ENCODE measurements at places on chromosomes 16 and 17.

DNA sequence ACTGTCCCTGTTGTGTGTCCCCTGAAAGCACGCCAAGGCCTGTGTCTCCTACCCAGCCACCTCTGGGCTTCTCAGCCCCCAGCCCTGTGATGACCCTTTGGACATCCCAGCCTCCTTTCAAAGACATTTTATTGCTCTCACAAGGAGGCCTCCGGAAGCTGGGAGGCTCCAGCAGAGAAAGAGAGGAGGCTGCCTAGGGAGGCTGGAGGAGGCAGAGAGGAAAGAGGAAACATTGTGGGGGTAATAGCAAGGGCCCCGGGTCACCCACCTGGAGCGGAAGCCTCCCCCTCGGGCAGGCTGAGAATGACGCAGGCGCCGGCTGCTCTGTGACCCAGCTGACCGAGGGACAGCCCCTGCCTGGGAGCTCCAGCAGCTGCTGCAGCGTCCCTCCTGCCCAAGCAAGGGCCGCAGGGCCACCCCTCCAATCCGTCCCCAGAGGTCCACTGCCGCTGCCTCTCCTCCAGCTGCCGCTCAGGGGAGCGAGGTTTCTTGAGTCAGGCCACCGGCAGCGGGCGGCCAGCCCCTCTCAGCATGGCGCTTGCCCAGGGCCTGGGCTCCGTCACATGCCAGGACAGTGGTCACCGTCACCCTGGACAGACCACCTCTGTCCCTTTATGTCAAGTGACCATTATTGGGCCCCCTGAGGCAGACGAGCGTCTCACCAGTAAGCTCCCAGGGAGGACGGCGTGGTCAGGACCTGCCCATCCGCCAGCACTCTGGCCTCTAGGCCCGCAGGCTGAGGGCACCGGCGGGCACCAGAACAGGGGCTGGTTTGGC lies 29.3 kb downstream of the ACTG1 start:
- DNase-seq: no peak

DNA sequence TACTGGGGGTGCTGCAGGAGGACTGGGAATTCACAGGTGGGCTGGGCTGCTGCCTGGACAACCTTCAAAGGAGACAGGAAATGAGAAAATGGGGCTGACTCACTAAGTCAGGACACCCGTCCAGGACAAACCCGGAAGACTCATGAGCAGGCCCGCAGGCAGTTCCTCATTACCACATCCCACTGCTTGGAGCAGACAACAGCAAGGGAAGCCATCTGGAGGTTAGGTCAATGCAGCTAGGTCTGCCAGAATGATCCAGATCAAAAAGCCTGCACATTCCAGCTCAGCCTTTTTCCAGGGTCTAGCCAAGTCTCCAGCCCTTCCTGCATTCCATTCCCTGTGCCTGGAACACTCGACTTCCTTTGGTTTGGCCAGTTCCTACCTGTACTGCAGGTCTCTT lies 536.5 kb upstream of the CDH11 start:
- no peak for DNase-seq

DNA sequence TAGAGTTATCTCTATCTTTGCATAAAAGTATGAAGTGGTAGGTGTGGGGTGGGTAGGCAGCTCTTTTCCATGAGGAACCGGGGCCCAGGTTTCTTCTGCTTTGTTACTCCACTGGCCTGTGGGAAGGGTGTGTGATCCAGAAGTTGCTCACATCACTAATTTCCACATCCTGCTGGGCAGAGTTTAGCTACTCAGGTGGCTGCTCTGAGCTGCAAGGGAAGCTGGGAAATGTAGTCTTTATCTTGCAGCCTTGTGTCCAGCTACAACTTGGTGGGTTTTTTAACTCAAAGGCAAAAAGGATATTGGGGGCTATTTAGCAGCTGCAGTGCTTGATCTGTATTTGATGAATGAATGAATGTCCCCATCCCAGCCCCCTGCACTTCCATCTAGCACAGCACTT lies 335.3 kb downstream of the SNX29 start:
- no peak for DNase-seq

DNA sequence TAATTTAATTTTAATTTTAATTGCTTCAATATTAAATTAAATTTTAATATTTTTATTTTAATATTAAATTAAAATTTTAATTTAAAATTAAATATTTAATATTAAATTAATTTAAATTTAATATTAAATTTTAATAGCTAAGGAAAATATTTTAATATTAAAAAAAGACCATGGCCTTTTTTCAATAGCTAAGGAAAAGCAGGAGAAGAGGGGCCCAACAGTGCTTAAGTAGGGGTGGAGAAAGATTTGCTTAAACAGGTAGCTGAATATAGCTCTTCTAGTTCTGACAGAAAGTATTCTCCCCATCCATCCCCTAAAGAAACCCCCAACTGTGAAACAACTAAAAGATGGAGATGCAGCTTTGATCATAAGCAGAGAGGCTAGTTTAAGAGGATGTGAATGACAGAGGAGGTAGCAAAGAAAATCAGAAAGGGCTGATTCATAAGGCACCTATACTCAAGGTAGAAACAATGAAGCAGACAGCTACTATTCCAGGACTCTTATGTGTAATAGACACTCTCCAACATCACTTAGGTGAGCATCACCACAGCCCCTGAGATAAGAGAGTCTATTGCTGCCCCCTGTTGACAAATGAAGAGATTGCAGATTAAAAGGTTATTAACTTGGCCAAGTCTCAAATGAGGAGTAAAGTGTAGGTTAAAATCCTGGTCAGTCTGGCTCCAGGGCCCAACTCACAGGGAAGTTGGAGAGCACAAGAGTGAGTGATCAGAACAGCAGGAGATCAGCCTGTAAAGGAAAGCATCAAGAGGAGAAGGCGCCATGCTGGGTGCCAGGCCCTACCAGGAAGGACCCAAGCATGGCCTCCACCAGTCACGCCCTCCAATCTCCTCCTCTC lies 7.8 kb upstream of the RNASEK start:
- DNase-seq: no peak

GRCh38 chr17:79042421-79043190 lies 18.6 kb downstream of the C1QTNF1 start:
- DNase-seq: no peak

DNA sequence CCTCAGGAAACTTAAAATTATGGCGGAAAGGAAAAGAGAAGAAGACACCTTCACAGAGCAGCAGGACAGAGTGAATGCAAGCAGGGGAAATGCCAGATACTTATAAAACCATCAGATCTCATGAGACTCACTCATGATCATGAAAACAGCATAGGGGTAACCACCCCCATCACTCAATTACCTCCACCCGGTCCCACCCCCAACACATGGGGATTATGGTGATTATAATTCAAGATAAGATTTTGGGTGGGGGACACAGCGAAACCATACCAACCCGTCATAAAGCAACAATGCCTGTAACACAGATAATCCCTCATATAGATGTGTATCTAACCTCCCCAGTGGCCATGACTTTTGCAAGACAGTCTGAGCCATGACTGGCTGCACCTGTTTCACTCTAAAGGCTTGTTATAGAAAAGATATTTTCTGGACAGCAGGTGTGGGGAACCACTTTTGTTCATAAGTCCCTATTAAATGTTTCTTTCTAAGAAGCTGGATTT lies 7.0 kb upstream of the GSDMA start:
- no peak for DNase-seq

DNA sequence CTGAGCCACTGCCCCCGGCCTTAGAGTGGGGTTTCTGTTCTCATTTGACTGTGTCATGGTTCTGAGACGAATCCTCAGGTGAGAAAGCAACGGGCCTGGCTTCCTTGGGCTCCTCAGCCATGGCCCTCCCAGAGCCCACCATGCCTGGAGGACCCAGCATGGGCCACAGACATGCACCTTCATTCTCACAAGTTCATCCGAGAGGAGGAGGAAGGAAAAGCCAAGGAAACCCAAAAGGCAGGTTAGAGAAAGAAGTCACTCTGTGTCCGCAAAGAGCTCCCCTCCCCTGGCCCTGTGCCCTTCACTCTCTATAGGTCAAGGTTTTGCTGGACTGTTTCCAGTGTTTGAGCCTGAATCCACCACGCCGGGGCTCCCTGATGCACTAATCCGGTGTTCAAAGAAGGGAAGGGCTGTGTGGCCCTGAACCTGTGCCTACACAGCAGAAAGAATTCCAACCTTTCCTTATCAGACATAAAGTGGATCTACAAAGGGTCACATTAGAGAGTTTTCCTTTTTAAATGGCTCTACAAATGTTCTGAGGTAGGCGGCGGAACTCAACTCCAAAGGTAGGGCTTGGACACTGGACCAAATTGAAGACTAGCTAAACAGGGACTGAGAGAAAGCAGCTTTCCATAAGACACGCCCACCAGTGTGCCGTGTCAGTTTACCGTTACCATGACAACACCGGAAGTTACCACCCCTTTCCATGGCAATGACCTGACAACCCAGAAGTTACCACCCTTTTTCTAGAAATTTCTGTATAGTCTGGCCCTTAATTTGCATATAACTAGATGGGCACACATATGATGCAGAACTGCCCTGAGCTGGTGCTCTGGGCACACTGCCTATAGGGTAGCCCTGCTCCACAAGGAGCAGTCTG lies 15.9 kb upstream of the PECAM1 start:
- DNase-seq: no peak

DNA sequence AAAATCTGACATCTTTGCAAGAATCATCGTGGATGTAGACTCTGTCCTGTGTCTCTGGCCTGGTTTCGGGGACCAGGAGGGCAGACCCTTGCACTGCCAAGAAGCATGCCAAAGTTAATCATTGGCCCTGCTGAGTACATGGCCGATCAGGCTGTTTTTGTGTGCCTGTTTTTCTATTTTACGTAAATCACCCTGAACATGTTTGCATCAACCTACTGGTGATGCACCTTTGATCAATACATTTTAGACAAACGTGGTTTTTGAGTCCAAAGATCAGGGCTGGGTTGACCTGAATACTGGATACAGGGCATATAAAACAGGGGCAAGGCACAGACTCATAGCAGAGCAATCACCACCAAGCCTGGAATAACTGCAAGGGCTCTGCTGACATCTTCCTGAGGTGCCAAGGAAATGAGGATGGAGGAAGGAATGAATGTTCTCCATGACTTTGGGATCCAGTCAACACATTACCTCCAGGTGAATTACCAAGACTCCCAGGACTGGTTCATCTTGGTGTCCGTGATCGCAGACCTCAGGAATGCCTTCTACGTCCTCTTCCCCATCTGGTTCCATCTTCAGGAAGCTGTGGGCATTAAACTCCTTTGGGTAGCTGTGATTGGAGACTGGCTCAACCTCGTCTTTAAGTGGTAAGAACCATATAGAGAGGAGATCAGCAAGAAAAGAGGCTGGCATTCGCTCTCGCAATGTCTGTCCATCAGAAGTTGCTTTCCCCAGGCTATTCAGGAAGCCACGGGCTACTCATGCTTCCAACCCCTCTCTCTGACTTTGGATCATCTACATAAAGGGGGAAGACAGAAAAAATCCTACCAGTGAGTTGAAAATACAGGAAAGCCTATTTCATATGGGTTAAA lies at the start of gene G6PC1:
G6PC1 (plus strand) TSS at position 340 of the 872 bp plus-strand sequence; CDS start at position 418, 78 bp downstream.
- DNase-seq: no peak

DNA sequence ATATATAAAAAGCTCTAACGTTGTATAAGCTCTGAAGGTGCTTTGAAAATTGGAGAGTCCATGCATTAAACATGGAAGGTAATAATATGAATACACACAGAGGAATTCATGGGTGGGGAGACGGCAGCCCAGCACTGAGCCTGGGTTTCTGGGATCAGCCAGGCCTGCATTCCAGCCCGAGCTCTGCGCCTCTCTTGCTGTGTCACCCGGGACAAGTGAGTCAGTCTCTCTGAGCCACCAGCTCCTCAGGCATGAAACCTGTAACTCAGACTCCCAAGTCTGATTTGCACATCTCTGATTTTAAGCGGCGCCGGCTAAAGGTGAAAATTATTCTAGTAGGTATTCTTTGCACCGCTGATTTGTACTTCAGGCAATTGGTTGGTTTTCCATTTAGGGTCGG lies 238.8 kb downstream of the MRTFB start:
- DNase-seq: no peak

DNA sequence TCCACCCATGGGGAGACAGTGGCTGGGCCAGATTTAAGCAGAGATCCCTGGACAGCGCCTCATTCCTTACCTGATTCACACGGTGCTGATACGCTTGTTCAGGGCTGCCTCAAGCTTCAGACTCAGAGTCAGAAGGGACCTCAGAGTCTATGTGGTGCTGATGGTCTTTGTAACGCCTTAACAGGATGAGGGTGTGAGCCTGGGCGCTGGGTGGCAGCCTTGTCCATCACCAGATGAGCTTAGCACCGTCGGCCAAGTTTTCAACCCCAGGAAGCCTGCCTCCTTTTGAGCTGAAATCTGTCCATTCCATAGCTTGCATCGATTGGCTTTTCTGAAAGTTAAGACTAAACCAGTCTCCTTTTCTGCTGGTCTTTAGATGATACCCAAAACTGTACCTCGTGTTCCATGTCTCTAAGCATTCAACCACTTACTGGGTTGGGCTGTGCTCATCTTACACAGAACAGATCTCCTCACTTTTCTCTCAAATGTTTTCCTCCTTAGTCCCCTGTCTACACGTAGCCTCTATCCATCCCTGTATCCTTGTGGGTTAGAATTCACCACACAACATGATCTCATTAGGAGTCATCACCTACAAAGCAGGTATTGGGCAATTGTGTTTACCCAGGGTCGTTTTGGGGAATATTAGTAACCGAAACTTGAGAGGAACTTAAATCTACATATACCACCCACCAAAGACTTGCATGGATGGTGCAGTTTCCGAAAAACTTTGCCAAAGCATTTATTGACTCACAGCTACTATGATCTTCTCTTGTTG lies 573.4 kb downstream of the CDH13 start:
- DNase-seq: no peak

- DNase-seq: no peak
Measured at GRCh38 chr17:74875155-74875976, 2.6 kb upstream of the FDXR start.

GRCh38 chr16:4240624-4241023 lies 1.3 kb downstream of the SRL start:
- DNase-seq: no peak

- no peak for DNase-seq
Measured at GRCh38 chr16:85312174-85312573, 199.9 kb upstream of the CIBAR2 start.

DNA sequence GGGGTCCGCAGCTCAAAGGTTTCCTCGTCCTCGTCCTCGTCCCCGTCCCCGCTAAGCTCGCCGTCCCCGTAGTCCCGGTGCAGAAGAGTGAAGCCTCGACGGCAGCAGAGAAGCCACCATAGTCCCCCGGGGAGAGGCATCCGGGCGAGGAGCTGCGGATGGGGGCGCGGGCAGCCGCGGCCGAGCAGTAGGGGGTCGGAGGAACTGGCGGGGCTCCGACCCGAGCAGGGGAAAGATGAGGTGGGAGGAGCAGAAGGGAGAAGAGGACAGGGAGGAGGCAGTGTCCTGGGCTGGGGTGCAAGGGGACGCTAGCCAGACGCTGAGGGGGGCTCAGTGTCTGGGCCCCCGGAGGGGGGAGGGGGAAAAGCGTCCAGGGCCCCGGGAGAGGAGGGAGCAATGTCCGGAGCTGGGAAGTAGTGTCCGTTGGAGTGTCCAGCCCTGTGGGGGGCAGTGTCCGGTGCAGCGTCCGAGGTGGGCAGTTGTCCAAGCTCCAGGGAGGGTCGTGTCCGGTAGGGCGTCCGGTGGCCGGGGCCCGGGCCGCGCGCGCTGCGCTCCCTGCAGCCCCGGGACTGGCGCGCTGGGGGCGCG lies at the start of gene PLEKHH3:
PLEKHH3 (minus strand) TSS at position 571 of the 588 bp plus-strand sequence; CDS start at position 140, 431 bp downstream.
- no peak for DNase-seq

- no peak for DNase-seq
Measured at GRCh38 chr17:65078441-65079160, 22.1 kb upstream of the GNA13 start.

Data from SIG-M5 (cell line).